ENCODE measurements at places on chromosomes 3 and 15.

DNA sequence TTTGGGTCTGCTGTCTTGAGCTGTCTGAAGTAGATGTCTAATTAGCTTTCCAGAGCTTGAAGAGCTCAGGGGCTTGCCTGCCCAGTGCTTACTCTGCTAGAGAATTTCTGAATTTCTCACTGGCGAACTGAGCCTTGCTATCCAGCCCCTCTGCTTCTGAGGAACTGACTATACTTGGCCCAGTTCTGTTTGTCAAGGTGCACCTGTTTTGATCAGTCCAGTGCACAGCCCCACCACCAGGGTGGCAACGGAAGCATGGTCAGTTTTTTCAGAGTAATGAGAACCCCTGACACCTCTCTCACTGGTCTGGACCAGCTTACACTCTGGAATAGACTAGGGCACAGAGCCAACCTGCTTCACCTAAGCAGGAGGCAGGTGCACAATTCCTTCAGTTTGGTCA lies 25.2 kb downstream of the ITGB5 start:
- no peak for DNase-seq

DNA sequence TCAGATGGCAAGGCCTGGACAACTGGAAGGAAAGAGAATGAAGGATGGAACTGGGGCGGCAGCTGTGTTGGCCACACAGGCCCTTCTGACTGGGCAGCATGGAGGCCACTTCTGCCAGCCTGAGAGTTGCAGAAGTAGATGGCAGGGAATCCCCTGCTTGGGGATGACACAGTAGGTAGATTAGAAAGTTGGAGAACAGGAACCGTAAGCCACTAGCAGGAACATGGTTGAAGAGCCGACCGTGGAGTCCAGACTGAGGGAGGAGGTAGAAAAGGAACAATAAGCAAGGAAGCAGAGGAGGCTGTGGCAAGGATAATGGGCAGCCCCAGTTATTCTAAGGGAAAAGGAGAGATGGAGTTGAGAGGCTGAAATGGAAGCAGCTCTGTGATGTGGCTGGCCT lies 26.4 kb upstream of the ZNF774 start:
- no peak for DNase-seq

GRCh38 chr3:137105277-137105977 lies 147.6 kb downstream of the IL20RB start:
- no peak for DNase-seq

DNA sequence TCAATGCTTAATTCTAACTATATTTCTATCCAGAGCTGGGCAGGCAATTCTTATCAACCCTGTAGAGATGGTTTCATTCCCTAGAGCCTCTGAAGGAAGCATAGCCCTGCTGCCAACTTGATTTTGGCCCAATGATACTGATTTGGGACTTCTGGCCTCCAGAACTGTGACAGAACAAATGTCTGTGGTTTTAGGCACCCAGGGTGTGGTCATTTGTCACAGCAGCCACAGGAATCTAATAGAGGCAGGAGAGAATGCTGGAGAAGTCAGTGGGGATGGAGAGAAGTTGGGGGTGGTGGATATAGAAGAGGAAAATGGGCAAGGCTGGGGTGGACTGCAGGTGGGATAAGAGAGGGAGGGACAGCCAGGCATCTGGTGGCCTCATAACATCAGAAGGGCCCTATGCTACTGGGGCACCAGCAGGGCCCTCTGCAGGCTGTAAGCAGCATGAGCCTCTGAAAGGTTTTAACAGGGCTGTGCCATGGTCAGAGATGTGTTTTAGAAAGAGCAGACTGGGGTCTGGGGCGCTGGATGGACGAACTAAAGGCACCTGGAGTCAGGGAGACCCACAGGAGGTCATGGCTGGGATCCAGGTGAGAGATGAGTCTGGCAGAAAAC lies 19.8 kb downstream of the MRPS11 start:
- no peak for DNase-seq

DNA sequence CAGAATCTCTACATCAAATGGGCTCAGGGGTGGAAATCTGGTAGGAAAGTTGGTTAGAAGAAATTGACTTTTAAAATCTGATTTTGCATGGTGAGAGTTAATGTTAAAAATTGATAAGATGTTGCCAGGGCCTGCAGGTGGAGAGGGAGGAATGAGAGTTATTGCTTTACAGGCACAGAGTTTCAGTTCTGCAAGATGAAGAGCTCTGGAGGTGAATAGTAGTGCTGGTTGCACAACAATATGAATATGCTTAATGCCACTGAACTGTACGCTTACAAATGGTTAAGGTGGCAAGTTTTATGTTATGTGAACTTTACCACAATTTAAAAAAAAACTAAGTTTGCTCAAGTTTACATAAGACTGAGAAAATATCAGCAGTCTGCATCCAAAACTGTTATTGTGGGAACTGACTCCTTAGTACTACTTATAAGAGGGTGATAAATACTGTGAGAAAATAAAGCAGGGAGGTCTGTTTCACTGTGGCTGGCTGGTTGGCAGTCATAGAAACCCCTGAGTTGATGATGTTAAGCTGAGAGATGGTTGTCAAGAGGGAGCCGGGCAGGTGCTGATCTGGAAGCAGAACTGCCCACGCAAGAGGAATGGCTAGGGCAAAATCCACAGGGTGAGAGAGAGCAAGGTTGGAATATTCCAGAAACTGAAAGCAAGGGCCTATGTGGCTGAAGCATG lies 144.9 kb downstream of the EDEM1 start:
- peak; percentile 14 for DNase-seq

- no peak for DNase-seq
These were observed 562.9 kb upstream of the CBLB start for GRCh38 chr3:106431721-106432120.

DNA sequence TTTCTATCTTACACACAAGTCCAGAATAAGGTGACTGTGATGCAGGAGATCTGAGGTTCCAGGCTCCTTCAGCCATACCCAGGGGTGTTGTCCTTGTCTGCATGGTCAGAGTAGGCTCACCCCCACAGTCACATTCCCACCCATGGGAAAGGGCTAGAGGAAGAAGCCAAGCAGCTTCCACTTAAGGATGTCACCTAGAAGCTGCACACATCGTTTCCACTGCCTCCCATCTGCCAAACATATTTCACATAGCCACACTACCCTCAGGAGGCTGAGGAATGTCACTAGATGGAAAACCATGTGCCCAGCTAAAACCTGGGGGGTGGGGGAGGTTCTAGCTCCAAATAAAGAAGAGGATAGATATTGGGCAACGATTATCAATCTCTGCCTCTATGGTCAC lies 58.1 kb downstream of the TMEM39A start:
- DNase-seq: no peak

- DNase-seq: no peak
These were observed 400.1 kb downstream of the NSUN3 start for GRCh38 chr3:94462931-94463330.

DNA sequence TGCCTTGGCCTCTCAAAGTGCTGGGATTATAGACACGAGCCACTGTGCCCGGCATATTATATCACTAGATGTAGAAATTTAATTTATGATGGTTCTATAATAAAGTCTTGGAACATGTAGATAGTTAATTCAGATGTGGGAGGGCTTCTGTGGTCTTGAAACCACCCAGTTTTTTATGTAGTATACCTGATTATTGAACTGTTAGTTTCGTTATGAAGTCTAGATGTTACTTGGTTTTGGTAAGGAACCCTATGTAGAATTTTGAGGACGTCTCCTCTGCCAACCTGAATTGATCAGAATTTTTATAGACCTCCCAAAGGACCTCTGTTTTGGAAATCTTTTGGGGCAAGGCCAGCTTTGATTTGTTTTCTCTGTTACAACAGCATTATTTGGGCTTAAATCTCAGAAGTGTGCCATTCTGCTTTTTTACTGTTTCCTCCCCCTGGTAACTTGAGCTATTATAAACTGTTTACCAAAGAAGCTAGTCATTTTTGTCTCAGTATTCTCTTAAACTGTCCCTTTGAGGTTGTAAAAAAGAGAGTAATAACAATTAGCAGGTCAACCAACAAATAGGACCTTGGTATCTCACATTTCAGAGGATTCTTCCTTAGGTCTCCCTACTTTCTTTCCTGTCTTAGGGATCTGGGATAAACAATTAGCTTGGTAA lies 20.8 kb downstream of the AKAP13 start:
- no peak for DNase-seq

GRCh38 chr15:56042982-56043980 lies 49.9 kb upstream of the NEDD4 start:
- DNase-seq: no peak

GRCh38 chr15:77603611-77604336 lies 28.9 kb downstream of the LINGO1 start:
- no peak for DNase-seq

DNA sequence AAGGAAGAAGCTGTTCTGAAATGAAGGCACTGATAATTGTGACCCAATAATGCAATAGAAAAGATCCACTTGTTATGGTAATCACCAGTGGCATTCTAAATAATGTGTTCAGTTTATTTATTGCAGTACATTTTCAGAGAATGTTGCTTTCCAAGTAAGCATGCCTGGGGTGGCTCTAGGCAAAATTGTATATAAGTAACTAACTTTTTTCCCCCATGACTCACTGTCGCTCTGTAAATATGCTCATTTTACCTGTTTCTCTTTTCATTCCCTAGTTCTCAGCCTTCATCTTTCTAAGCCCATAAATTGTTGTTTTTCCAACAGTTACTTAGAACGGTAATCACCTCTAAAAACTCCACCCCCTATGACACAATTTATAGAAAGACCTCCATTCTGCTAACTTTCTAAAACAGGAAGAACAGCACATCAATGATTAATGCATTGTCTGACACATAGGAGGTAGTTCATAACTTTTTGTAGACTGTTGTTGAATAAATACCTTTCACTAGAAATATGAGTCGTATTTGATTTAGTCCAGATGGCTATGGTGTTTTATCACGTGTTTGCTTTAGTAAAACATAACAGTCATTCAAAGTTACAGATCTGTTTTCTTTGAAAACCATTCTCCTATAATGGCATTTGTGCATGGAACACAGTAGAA lies 143.1 kb downstream of the LSAMP start:
- DNase-seq: no peak

DNA sequence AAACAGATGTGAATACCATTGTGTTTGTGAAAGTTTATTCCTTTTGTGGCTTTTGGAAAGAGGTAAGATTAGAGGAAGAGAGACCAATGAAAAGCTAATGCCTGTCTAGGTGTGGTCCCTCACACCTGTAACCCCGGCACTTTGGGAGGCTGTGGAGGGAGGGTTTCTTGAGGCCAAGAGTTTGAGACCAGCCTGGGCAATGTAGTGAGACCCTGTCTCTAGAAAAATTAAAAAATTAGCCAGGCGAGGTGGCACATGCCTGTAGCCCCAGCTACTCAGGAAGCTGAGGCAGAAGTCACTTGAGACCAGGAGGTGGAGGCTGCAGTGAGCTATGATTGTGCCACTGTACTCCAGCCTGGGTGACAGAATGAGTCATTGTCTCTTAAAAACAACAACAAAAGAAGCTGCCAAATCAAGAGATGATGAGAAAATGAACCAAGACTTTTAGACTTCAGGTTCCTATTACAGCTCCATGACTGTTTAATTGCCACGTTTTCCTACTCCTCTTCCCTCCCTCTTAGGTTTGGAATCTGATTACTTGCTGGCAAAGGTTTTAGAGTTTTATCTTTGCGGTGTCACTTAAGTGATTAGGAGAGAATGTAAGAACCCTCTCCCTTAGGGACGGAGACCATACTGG lies 68.7 kb downstream of the CGNL1 start:
- DNase-seq: no peak

DNA sequence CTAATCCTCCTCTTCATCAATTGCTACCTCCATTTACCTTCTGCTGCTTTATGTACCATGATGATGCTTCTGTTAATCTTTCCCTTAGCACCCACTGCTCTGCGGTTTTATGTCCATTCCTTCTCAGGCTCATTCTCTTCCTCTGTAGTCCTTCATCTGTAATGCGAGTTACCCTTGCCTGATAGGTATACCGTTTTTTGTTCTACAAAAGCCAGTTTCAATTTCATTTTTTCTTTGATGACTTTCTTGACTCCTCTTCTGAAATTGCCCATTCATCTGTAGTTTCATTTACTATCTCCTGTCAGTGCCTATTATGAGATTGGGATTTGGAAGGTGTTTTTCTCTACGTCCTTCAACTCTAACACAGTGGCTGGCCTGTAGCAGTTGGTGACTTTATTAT lies 445.9 kb upstream of the ZNF717 start:
- DNase-seq: no peak

DNA sequence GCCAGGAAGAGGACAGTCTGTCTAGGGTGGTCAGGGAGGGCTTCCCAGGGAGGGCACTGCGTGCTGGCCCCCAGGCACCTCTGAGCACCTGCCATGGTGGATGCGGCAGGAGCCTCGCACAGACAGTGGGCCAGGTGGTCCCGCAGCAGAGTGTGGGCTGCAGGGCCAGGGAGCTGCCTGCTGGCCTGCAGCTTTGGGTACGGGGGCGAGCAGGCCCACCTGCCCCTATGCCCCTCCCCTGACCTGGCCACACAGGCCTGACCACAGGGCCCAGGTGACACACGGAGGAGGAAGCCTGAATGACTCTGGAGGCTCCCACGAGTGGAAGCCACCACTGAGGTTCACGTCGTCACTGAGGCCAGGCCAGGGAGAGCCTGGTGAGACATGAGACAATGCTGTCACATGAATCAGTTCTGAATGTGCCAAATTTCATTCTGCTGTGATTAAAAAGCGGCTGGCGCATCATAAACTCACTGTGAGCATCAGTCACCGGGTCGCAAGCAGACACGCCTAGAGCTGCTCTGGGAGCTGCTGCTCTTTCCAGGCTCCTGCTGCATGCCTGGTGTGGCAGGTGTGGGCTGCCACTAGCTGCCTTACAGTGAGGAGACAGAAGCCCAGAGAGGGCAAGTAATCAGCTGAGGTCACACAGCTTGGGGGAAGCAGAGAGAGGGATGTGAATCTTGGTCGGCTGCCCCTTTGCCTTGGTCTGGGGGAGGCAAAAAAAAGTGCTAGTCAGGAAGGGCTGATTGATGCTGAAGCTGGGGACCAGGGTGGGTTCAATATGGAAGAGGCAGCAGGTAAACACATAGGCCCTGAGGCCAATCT lies 39.5 kb upstream of the IQSEC1 start:
- peak; percentile 66 for DNase-seq

DNA sequence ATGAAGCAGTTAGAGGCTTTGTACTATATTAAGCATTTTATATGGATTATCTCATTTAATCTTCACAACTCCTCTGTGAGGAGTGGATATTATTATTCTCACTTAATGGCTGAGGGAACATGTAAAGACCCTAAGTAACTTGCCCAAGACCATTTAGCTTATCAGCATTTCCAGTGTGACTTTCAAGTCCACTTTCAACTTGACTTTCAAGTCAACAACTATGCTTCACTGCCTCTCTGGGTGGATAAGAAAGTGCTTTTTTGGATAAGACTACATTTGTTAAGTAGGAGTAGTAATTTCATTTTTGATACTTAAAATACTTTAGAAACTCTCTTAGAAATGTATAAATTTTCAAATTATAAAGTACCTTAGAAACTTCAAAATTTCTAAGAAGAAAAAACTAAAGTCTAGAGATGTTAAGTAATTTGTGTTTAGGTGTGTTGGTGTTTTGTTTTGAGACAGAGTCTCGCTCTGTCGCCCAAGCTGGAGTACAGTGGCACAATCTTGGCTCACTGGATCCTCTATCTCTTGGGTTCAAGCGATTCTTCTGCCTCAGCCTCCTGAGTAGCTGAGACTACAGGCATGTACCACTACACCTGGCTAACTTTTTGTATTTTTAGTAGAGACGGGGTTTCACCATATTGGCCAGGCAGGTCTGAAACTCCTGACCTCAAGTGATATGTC lies 71.8 kb downstream of the MINDY2 start:
- no peak for DNase-seq

GRCh38 chr15:20358779-20359414 lies 182.7 kb downstream of the GOLGA6L6 start:
- no peak for DNase-seq

- peak; percentile 95 for DNase-seq
These were observed 181.4 kb downstream of the SMAD6 start for GRCh38 chr15:66883284-66883911.

All from kidney (tissue), 22 donors.